ENCODE measurements at places on chromosomes 11 and 22.

- no peak for DNase-seq
Measured at GRCh38 chr11:65429724-65430405, 7.3 kb downstream of the NEAT1 start.

DNA sequence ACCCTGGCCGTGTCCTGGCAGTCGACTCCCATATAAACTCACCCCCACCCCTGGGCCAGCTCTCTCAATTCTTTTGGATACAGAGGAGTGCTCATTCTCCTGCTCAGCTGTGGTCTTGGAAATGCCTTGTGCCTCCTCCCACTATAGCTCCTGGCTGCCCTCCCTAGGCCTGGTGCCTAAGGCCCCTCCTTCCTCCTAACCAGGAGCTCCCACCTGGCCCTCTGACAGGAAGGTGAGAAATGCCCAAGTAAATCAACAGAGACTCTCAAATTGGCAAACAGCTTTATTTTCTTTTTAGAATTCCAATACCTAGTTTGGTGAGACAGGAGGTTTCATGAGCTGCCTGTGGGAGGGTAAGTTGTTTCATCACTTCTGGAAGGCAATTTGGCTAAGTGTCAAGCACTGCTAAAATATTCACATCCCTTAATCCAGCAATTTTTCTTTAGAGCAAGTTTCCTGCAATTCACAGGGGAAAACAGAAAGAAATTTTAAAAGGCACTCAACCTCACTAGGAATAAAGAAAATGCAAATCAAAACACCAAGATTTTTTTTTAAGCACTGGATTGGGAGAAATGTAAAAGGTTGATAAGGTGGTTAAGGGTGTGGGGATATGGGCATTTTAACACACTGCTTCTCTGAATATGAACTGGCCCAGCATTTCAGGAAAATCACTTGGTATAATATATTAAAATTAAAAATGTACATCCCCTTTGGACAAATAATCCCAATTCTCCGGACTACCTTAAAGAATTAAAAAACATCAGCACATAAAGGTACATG lies 209.7 kb upstream of the ARHGAP20 start:
- no peak for DNase-seq

- DNase-seq: no peak
Measured at GRCh38 chr11:129278586-129279319, 86.6 kb upstream of the ARHGAP32 start.

GRCh38 chr11:65915101-65915820 lies 3.6 kb downstream of the C11orf68 start:
- no peak for DNase-seq
